Common myeloid progenitor, CD34-positive (primary cell): ENCODE measurements at places on chromosomes 1 and 21.
A peak's percentile ranks its signal among the peaks of the same experiment; 100 is the strongest.

- H3K27me3 ChIP-seq = no peaks in the 10 kb centered on the region
- peaks cover 2% of the 10 kb centered on the region for H3K36me3 ChIP-seq
- peak; percentile 88 for DNase-seq
- peaks cover 8% of the 10 kb centered on the region for H3K4me1 ChIP-seq
- peak within 1 kb of the TSS; percentile 94 for H3K4me3 ChIP-seq
These were observed at the start of gene DPH5 for GRCh38 chr1:101025657-101026429. TSS of gene DPH5 (minus strand) at chr1:101025784. CDS start at chr1:101025443, 341 bp downstream.

GRCh38 chr1:70504821-70505193, 93.7 kb downstream of the CTH start:
- no peak overlapping the region for H3K27ac ChIP-seq
- H3K36me3 ChIP-seq = no peaks in the 10 kb centered on the region
- H3K4me3 ChIP-seq = no peak overlapping the region
- no peak for DNase-seq

DNA sequence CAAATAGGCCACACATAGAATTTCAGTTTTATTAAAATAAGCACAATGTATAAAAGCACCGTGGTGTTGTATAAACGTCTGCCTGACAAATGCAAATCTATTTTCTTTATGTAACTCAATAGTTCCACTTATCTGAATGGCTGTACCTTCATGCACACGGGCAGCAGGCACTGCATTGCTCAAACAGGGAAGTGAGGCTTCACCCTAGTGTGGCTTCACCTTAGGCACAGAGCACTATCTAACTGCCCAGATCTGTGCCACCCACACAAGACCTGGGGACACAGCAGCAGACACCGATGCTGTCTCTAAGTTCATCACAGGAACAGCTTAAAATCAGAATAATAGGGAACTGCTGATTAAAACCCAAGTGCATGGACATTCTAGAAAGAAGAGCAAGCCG, 6.0 kb upstream of the KNCN start:
- H3K4me1 ChIP-seq = peaks cover 8% of the 10 kb centered on the region
- H3K4me3 ChIP-seq = no peak overlapping the region
- DNase-seq = no peak

DNA sequence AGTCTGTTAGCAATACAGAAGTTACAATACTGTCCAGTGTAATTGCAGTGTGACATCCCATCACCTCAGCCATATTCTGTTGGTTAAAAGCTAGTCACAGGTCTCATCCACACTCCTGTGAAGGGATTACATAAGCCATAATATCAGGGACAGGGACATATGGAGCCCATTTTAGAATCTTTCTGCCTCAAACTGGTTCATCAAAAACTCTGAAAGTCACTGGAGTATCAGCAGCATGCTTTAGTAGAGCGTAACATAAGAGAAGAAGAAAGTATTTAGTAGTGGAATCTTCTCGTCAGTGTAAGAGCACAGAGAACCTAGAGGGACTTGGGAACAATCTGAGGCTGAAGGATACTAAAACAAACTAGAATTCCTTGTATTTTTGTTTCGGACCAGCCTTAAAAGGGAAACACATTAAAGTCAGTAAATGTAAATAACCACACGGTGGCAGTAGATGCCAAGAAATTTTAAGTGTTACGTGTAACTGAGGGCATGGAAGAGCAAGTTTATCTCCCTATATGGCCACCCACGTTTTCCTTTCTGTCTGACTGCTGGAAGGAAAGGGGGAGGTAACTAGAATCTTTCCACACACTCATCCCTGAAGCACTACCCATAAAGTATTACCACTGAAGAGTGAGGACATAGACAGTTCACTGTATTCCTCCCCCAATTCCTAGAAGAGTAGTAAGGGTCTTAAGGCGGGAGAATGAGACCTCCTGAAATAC, 41.6 kb upstream of the AGL start:
- H3K36me3 ChIP-seq = no peaks in the 10 kb centered on the region
- no peak overlapping the region for H3K4me3 ChIP-seq
- no peaks in the 10 kb centered on the region for H3K27me3 ChIP-seq
- peak; percentile 83 for DNase-seq
- H3K4me1 ChIP-seq = no peaks in the 10 kb centered on the region

- no peaks in the 10 kb centered on the region for H3K27me3 ChIP-seq
- H3K4me1 ChIP-seq = no peaks in the 10 kb centered on the region
- no peak for DNase-seq
- no peak overlapping the region for H3K27ac ChIP-seq
These were observed 18.4 kb upstream of the GFI1 start for GRCh38 chr1:92505015-92505692.

DNA sequence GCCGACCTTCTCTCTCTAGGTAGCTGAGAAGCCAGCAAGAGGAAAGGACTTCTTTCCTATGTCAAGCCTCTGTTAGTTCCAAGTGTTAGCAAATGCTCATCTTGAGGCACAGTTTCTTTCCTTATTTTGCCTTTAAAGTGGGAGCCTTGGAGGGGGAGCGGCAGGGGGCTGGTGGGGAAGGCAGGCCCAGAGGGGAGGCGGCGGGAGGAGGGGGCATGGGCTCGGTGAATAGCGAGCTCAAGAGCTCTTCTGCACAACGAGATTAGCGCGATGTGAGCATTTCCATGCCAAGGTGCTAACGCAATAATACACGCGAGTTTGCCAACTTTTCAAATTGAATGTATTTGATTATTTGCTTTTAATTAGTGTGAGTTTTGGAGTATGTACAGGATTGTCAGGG, 372.6 kb downstream of the RPS6KC1 start:
- no peak overlapping the region for H3K4me3 ChIP-seq
- no peak for DNase-seq
- H3K27me3 ChIP-seq = peaks cover 2% of the 10 kb centered on the region
- no peaks in the 10 kb centered on the region for H3K4me1 ChIP-seq
